ENCODE measurements at places on chromosomes 3 and 15.

GRCh38 chr3:184183679-184184078 lies 2.3 kb upstream of the ABCF3 start:
- no peak for DNase-seq

GRCh38 chr3:186180151-186180550 lies 71.3 kb upstream of the ETV5 start:
- no peak for DNase-seq

DNA sequence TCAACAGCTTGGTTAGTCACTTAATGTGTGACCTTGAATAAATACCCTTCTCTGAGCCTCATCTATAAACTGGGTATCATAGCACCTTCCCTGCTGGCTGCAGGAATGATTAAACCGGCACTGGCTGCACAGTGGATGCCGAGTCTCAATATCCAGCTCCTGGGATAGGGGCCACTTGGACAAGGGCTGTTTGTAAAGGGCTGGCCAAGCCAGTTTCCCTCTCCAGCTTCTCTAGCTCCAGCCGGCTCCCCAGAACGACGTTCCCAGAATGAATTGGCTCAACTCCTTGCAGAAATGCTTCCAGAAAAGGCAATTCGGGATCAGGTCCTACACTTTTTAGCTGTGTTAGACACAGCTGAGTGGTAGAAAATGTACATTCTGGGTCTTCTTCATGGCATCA lies 58.8 kb downstream of the LSM3 start:
- no peak for DNase-seq

GRCh38 chr15:99312228-99312627 lies 60.9 kb downstream of the LRRC28 start:
- DNase-seq: no peak

- DNase-seq: no peak
Observed at GRCh38 chr15:38536201-38536676, 28.4 kb downstream of the RASGRP1 start.

DNA sequence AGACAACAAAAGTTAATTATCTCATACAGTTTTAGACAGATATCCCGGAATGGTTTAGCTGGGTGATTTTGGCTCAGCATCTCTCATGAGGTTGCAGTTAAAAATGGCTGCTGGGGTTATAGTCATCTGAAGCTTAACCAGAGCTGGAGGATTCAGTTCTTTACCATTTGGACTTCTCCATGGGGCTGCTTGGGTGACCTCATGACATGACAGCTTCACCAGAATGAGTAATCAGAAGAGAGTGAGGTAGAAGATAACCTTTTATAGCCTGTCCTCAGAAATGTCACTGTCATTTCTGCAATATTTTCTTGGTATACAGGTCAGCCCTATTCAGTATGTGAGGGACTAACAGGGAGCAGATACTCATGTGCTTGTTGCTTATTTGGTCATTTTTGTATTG lies 30.9 kb downstream of the TFG start:
- no peak for DNase-seq

GRCh38 chr3:61493339-61493738 lies 68.0 kb upstream of the PTPRG start:
- DNase-seq: no peak

DNA sequence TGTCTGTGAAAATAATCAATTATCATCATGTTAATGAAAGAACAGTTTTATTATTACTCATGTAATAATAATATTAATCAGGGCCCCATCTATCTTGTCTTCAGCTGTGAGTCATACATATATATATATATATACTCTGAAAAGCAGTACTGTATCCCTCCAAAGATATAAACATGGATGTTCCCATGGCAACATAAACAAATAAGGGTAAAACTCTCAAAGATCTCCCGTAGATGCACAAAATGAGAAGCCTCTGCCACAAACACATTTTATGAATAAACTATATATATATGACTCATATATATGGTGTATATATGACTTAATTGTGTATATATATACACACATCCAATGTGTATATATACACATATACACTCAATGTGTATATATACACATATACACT lies 163.8 kb upstream of the ARHGEF26 start:
- no peak for DNase-seq

DNA sequence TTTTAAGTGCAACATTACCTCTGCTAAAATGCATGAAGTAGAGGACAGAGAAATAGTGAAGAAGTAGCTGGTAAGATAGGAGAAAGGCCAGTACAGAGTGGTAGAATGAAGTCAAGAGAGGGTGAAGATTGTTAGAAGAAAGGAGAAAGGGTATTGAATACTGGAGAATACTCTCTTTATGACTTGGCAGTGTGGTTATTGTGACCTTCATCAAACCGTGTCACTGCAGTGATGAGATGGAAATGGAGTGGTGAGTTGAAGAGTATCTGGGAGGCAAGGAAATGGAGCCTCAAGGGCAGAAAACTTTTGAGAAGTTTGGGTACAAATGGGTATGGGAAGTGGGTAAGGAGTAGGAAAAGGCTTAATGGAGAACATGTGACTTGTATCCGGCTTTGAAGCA lies 24.7 kb downstream of the MINDY2 start:
- no peak for DNase-seq

GRCh38 chr3:19232566-19232965 lies 84.3 kb downstream of the KCNH8 start:
- no peak for DNase-seq

DNA sequence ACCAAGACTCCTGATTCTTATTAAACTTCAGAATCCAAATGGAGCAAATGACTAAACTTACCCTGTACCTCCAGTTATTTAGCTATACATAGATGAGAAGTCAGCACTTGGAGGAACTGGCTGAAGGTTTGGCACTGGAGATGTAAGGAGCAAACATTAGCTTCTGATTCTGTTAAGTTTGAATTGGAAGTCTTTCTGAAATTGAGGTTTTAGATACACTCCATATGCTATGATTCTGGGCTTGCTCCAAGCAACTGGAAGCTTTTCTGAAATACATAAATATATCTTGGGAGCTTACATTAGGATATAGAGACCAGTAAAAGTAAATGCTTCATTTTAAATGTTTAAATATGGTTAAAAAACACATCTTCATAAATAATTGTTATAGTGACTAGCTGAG lies 333.7 kb downstream of the EPHA3 start:
- DNase-seq: no peak

GRCh38 chr3:176051766-176052165 lies 1145.5 kb downstream of the TBL1XR1 start:
- DNase-seq: no peak

DNA sequence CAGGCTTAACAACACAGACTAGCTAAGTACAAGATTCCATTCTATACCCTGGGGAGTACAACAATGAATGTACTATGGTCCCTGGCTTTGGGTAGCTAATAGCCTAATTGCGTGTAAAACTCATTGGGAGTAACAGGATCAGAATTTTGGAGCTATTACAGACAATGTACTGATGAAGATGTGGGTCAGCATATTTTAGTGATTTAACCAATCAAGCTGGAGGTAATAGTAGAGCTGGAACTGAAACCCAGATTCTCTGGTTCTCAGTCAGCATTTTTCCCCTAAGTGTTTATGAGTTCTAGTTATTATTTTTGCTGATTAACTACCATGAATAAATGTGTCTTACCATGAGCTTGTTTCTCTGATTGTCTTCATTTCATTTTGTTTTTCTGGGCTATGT lies 578.7 kb downstream of the NLGN1 start:
- DNase-seq: no peak

- DNase-seq: no peak
Observed at GRCh38 chr15:87267798-87268197, 988.7 kb downstream of the NTRK3 start.

DNA sequence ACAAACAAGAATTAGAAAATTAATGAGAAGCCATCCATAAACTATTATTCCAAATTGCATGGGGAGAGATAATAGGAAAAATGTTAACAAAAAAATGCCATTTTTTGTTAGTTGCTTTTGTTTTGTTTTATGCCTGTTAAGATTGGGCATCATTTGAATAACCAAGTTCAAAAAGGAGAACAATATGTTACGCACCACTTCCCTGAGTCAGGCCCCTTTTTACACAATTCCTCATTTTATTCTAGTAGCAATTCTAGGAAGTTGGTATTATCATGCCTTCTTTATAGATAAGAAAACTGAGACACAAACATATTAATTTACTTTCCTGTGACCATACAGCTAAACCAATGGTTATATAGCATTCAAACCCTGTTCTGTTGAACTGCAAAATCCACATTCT lies 736.9 kb upstream of the CCDC54 start:
- DNase-seq: no peak

DNA sequence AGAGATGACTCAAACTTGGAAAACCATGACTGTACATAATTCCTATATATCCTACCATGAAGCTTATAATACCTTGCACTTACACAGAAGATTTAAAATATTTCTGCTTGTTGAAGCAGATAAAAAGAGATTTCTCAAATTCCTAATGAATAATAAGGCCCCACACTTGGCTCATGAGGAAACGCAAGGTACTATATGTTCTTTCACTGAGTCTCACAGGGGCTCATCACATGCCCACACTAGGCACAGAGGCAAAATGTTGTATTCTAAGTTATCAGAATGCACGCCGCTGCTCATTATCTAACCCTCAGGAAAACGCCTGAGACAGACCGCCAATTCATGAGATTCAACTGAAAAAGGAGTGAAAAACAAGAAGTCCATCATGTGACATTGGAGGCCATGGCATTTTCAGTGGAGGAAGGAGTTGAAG lies 5.6 kb downstream of the MYO1E start:
- DNase-seq: no peak

DNA sequence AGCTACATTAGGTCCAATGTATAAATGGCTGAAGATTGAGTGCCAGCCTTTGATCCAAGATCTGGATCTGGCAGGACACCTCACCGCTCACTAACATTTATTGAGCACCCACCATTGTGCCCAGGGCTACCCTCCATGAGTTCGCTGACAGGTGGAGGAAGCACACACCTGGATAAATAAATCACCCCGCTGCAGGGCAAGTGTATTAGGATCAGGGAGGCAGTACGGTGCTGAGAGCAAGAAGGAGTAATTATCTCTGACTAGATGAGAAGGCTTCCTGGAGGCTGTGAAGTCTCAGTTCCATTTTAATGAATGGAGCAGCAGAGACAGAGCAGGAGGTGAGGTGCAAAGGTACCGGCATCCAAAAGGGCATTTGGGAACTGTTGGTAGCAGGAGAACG lies 104.1 kb downstream of the LIPC start:
- DNase-seq: no peak

- peak; percentile 12 for DNase-seq
Observed at GRCh38 chr3:107757140-107757539, 234.4 kb downstream of the BBX start.

- DNase-seq: no peak
Observed at GRCh38 chr3:55486101-55486856, 827 bp downstream of the WNT5A start.

- DNase-seq: no peak
Observed at GRCh38 chr3:53571264-53571663, 76.9 kb downstream of the CACNA1D start.

DNA sequence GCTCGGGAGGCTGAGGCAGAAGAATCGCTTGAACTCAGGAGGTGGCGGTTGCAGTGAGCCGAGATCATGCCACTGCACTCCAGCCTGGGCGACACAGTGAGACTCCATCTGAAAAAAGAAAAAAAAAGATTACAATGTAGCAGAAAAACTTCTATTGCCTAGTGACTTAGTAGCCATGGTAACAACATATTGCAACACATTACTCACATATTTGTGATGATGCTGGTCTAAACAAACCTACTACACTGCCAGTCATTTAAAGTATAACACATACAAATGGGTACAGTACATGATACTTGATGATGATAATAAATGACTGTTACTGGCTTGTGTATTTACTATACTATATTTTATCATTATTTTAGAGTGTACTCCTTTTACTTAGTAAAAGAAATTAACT lies 125.6 kb downstream of the PLOD2 start:
- no peak for DNase-seq

DNA sequence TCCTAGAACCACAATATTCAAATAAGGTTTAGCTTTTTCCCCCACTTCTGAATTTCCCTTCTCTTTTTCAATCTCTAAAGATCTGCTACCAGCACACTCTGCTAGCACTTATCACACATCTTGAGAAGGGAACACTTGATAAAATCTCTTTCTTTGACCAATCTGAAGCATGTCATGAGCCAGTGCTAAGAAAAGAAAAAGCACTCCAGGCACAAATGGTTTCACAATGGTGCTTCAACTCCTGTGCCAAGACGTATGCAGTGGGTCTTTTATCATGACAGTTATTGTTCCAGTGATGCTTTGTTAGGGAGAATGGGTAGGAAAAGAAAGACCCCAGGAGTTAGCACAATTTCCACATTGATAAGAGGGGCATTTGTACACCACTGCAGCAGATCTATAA lies 248.4 kb downstream of the ZNF385D start:
- no peak for DNase-seq

All from NCI-H1694 (cell line).